ENCODE measurements at places on chromosomes 4 and X.

DNA sequence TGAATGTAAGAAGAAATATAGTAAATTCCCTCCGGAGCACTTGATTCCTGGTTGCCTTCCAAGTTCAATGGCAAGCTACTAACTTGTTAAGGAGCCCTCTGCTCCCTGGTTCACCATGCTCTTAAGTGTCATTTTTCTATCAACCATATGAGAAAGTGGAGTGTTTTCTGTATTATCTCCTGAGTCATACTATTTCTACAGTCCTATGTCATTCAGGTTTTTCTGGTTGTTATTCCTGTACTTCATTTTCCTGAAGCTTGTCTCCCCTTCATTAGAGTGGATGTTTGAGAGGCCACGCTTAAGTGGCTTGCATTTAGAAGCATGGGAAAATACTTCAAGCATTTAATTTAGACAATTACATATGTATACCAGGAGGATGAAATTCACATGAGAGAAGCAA lies 14.7 kb upstream of the EPGN start:
- no peak for DNase-seq

GRCh38 chr4:4427886-4428285 lies 41.0 kb downstream of the NSG1 start:
- no peak for DNase-seq

GRCh38 chrX:24099394-24099793 lies 44.6 kb downstream of the EIF2S3 start:
- no peak for DNase-seq

DNA sequence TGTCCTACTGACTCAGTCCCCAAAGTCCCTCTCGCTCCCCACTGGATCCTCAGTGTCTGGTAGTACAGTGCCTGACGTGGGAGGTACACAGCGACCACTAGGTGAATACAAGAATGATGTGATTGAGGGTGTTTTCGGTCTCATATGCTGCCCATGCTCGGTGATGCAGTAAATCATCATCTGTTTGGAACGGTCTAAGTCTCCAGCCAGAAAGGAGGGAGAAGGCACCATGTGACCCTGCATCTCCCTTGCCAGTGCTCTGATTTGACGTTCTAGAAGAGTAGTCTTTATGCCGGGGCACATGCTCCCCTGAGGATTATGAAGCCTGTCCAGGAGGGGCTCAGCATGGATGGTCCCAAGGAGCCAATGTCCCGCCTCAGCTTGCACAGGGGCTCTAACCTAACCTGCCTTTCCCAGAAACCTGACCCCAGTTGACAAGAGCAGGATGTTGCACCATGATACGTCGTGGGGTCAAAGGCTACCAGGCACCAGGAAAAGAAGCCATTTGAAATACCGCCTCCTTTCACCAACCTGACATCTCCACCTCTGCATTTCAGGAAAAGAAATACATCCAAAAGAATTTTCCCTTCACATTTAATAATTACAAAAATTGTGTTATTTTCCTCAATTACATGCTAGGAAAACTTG lies 13.8 kb upstream of the PLXNB3 start:
- DNase-seq = no peak

GRCh38 chr4:60656171-60656570 lies 544.0 kb upstream of the ADGRL3 start:
- no peak for DNase-seq

GRCh38 chrX:9171841-9172463 lies 138.0 kb upstream of the FAM9B start:
- DNase-seq = no peak

DNA sequence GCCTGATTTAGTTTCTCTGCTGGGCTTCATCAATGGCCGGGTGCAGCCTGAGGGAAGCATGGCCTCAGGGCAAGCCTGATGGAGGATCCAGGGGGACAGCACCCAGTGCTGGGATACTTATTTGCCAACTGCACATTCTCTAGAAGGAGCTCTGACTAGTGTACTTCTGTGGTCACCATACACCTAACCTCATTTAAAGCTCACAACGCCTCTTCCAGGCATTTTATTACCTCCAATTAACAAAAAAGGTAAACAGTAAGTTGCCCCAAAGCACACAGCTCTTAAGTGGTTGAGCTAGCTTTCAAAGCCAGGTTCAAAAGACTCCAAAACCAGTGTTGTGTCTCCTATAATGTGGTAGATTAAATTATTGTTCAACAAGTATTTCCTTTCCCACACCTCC lies 26.8 kb upstream of the ATXN3L start:
- DNase-seq = peak; percentile 67

DNA sequence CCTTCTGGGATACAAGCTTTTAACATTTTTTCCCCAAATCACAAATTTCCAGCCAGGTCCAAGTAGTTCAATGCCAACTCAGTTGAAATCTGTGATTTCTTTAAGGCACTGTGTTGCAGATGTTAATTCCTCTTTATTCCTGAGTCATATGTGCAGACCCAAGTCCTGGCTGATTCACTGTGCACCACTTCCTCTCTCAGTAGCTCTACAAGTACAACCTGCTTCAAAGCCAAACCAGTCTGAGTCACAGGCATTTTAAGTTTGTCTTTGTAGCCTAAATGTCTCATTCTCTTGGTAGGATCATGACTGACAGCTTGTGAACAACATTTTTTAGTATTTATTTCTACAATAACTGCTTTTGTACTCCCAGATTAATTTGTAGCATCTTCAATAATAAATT lies 165.6 kb upstream of the S100G start:
- no peak for DNase-seq

DNA sequence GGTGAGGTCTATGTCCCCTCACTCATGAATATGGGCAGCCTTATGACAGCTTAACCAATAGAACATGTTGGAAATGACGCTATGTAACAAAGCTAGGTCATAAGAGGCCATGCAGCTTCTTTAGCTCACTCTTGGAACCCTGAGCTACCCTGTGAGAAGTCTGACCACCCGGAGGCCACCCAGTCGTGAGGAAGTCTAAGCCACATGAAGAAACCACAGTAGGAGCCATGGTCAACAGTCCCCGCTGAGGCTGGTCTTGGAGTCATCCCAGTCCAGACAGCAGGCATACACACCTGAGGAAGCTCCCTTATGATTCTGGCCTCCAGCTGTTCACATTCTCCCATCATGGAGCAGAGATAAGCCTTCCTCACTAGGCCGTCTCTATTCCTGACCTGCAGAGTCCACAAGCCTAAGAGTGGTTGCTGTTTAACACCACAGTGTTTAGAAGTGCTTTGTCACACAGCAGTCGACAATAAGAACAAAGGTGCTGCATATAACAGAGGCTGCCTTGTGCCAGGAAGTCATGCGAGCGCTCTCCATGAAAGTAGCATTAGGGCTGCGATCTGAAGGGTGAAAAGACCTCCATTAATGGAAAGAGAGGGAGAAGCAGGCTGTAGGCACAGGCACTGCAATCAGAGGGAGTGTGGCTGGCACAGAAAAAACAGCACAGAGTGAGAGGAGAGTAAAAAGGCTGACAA lies 38.2 kb downstream of the TSPAN5 start:
- DNase-seq = no peak

GRCh38 chr4:26020083-26020668 lies 106.2 kb downstream of the SMIM20 start:
- no peak for DNase-seq

GRCh38 chrX:114268643-114269042 lies 315.2 kb upstream of the HTR2C start:
- no peak for DNase-seq

DNA sequence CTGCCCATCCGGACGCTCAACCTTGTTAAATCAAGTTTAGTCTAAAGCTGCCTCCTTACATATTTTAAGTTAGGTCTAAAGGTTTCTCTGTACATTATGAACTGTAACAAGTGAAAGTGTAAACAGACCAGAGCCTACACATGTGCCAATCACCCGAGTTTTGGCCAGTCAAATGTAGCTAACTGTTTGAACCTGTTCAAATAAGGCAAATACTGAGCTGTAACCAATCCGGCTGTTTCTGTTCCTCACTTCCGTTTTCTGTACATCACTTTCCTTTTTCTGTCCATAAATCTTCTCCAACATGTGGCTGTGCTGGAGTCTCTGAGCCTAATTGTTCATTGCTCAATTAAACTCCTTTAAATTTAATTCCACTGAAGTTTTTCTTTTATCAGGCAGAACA lies 113.3 kb upstream of the SHISA3 start:
- no peak for DNase-seq

- no peak for DNase-seq
These were observed 579 bp upstream of the GABRA2 start for GRCh38 chr4:46390355-46391058.

GRCh38 chrX:34631479-34632220 lies 25.4 kb downstream of the TMEM47 start:
- no peak for DNase-seq

- DNase-seq = no peak
These were observed 20.4 kb downstream of the TMLHE start for GRCh38 chrX:155592331-155592730.

- DNase-seq = no peak
These were observed 55.6 kb downstream of the SPATA18 start for GRCh38 chr4:52106660-52107059.

- DNase-seq = no peak
These were observed 72.1 kb downstream of the COX18 start for GRCh38 chr4:72997409-72997808.

- no peak for DNase-seq
These were observed 146.1 kb downstream of the NEXMIF start for GRCh38 chrX:74779175-74779574.

- no peak for DNase-seq
These were observed 4.2 kb upstream of the ARHGAP4 start for GRCh38 chrX:153930011-153930910.

GRCh38 chr4:176746846-176747245 lies 45.9 kb downstream of the VEGFC start:
- no peak for DNase-seq

DNA sequence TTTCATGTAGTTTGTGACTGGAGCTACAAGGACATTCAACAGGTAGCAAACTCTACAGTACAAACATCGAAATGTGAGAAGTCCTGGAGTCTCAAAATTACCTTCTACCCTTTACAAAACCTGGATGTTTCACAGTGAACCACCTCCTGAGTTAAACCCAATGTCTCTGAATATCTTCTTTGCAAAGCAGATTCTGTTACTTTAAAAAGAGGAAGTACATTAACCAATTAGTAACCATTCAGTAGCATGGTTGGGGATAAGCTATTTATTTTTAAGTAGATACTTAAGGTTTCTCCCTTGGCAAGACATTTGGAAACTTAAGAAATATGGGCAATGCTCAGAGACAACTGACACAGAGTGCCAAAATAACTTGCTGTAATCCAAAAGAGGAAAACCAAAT lies 371.9 kb upstream of the NWD2 start:
- no peak for DNase-seq

GRCh38 chrX:18899796-18900380 lies 84.0 kb downstream of the PHKA2 start:
- no peak for DNase-seq

- DNase-seq = peak; percentile 13
These were observed 670.3 kb upstream of the FAM241A start for GRCh38 chr4:111475001-111475400.

GRCh38 chrX:129359269-129359668 lies 164.0 kb downstream of the SMARCA1 start:
- DNase-seq = no peak

DNA sequence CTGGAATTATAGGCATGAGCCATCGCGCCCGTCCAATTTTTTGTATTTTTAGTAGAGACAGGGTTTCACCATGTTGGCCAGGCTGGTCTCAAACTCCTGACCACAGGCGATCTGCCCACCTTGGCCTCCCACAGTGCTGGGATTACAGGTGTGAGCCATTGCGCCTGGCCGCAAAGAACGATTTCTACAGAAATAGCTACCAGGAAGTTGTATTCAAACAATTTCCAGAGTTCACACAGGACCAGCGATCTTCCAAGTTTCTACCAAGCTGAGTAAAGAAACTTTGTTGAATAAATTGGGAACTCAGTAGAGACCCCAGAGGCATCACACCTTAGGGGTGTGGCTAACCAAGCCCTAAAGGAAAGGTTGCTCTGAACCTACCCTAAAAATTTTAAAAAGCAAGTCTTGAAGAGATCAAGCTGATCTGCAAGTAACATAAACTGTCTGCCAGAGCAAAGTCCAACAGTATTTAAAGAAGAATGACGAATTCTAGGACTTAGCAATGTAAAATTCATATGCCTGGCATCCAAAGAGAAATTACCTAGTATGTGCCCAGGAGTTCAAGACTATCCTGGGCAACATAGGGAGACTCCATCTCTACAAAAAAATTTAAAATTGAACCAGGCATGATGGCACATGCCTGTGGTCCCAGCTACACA lies 48.4 kb upstream of the USP9X start:
- DNase-seq = no peak

- DNase-seq = no peak
These were observed 74.9 kb downstream of the MAB21L2 start for GRCh38 chr4:150656891-150657290.

DNA sequence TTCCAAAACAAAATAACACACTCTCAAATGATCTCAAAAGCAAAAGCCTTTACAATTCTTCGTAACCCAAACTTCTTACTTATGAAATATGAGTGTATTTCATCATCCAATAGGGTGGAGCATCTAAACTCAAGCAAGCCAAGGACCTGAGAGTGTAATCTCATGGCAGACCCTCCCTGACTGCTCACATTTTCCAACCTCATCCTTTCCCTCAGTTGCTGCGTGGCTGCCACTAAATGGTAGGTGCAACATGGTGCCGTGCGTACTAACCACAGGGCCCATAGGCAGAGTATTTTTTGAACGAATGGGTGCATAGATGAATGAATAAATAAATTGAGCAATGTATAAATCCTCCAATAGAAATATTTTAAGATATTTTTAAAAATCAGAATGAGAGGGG lies 45.4 kb downstream of the TTC29 start:
- DNase-seq = no peak

DNA sequence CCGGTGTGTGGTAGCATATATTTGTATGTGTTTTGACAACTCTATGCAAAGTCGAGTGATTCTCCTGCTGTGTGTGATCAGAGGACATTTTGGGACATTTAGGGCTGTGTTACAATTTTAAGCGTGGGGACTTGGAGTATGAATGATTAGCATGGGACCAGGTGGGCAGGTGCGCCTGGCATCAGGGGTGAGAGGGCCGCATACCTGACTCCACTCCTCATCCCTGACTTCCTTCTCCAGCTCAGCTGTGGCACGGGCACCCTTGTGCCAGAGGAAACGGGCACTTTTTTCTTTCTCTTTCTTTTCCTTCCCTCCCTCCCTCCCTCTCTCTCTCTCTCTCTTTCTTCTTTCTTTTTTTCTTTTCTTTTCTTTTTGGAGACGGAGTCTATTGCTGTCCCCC lies 15.7 kb upstream of the PLCXD1 start:
- DNase-seq = no peak

DNA sequence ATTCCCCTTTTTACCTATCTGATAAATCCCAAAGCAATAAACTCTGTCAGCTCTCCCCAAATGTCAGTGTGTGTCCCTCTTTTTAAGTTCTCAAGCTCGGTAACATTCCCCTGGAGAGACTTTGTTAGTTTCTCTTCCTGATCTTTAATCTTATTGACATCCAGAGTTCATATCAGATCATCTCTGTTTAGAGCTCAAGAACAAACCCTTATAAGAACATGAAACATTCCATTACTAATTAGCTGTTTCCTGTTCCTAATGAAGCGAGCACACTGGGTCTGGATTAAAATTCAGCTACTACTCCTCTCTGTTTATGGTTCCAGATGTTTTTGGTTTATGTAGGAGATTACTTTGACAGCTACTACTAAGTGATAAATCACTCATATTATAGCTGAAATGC lies 681.5 kb downstream of the DACH2 start:
- no peak for DNase-seq
